ENCODE measurements at places on chromosomes 1 and 21.

DNA sequence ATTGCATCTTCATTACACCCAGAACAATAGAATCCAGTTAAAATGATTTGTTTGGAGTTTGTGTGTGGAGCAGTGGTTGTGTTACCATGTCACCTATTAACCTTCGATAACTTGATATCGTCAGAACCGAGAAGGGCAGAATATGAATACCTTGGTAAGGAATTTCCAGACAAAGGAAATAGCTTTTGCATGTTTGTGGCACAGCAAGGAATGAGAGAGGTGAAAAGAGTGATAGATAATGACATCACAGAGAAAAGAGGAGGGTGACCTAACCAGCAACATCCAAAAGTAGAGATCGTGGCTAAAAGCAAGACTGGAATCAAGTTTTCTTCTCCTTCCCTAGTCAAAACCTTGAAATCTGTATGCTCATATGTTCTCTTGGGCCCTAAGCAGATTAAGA is 244.6 kb upstream of the NEGR1 start:
- no peak for DNase-seq

GRCh38 chr1:9321986-9322660 is 29.4 kb downstream of the SPSB1 start:
- DNase-seq = no peak

DNA sequence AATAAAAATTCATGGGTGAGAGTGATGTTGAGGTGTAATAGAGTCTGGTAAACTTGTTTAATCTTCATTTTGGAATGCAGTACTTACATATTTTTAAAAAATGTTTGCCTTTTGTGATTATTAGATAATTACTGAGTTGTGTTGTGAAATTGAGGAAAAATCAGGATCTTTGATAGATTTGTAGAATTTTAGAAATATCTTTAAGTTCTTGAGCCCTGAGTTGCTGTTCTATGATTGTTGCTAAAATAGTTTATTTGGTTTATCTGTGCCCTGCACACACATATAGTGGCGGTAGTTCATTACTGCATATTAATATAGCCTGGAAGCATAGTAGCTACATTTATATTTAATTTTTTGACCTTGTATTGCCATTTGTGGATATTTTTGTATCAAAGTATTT is 1.6 kb downstream of the B3GALT2 start:
- DNase-seq = no peak

- DNase-seq = no peak
Observed at GRCh38 chr1:110070282-110070669, 196 bp downstream of the ALX3 start.

DNA sequence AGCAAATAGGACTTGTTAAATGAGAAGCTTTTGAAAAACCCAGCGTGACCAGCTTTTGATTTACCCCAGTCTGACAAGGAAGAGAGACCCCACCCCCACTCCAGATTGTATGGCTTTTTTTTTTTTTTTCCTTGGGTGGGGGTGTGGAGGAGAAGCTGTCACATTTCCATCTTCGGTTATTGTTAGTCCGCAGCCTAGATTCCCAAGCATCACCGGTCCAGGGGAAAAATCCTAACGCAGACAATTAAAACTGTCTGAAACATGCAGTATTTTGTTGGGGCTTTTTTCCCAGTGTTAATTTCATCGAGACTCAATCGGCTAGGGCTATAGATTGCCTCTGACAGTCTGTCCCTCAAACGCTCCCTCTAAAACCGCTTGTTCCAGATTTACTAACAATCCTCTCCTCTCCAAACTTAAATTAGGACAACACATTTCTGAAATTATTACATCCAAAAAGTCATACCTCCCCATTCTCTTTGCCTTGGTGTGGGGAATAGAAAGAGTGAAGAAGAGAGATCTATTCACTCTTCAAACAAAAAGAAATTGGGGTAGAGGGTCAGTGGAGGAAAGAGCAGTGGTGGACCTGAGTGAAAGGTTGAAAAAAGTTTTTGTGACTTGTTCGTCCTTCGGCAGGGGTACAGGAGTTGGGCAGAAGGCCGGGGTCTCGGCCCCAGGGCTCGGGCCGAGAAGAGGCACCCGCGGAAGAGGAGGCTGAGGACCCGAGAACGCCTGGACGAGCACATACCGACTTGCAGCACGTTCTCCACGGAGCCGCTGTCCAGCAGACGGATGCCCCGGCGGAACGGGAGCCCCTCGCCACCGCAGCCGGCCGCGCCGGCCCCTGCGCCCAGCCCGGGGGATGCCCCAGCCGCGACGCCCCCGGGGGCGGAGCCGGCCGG is 1.1 kb downstream of the ZSWIM5 start:
- DNase-seq = no peak

- no peak for DNase-seq
Observed at GRCh38 chr1:3051270-3052268, 17.4 kb upstream of the PRDM16 start.

- no peak for DNase-seq
Observed at GRCh38 chr1:162139211-162139610, 69.7 kb downstream of the NOS1AP start.
